ENCODE measurements at places on chromosomes 16 and 17.
A peak's percentile ranks its signal among the peaks of the same experiment; 100 is the strongest.

DNA sequence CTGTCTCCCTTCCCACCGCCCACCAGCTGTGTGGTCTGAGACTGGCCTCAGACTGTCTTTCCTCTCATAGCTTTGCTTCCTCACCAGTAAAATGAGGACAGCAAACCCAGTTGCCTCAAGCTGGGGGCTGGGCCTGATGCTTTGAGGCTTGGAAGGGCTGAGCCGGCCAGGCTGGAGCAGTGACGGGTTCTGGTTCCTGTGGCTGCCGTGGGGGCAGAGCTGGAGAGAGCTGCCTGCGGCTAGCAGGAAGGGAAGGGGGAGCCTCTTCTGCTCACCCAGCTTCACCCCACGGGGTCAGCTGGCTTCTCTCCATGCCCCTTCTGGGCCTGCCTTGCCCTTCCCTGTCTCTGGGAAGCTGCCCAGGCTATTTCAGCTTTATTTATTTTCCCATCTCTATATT is 23.7 kb downstream of the LASP1 start:
- DNase-seq = no peak

DNA sequence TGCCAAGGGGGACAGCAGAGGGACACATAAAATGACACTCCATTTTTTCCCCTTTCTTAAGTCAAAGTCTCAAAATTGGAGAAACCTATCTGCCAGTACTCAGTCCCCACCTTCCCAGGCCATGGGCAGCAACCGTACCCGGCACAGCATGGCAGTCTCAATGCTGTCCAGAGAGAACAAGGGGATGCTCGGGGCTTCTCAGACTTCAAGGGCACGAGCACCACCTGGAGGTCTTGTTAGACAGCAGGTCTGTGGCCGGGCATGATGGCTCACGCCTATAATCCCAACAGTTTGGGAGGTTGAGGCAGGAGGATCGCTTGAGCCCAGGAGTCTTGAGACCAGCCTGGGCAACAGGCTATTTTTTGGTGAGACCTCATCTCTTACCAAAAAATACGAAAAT is 3.2 kb downstream of the DNAH17 start:
- no peak for DNase-seq

DNA sequence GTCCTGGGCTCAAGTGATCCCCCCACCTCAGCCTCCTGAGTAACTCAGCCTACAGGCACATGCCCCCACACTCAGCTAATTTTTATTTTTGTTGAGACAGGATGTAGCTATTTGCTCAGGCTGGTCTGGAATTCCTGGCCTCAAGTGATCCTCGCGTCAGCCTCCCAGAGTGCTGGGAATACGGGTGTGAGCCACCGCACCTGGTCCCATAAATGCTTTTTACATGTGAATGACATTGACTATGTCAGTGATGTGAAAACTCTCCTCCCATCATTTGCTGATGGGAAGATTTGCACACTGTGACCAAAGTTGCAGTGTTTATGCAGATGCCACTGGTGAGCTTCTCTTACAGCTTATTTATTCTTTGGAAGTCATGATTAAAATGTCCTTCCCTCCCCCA is 15.0 kb downstream of the PLCD3 start:
- DNase-seq = no peak

GRCh38 chr16:47872225-47872624 is 283.6 kb downstream of the ABCC12 start:
- DNase-seq = no peak

- no peak for DNase-seq
Observed at GRCh38 chr16:31215287-31216162, 1.4 kb downstream of the PYDC1 start.

GRCh38 chr17:73947966-73948355 is 255.5 kb upstream of the RPL38 start:
- DNase-seq = no peak

GRCh38 chr16:66617728-66618127 is 13.2 kb downstream of the CMTM3 start:
- no peak for DNase-seq

GRCh38 chr17:73933871-73934270 is 269.6 kb upstream of the RPL38 start:
- no peak for DNase-seq

DNA sequence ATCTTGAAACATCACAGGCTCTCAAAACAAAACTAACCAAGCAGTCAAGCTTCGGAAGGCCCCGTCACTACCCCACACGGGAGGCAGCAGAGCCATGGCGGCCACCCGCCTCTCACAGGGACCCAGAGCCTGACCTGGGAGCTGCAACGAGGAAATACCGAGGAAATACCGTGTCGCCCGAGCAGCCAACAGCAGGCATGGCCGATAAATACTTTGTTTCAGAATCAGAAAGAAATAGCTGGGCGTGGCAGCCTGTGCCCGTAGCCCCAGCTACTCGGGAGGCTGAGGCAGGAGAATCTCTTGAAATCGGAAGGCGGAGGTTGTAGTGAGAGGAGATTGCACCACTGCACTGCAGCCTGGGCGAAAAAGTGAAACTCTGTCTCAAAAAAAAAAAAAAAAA is 6.9 kb downstream of the LMF1 start:
- DNase-seq = no peak

DNA sequence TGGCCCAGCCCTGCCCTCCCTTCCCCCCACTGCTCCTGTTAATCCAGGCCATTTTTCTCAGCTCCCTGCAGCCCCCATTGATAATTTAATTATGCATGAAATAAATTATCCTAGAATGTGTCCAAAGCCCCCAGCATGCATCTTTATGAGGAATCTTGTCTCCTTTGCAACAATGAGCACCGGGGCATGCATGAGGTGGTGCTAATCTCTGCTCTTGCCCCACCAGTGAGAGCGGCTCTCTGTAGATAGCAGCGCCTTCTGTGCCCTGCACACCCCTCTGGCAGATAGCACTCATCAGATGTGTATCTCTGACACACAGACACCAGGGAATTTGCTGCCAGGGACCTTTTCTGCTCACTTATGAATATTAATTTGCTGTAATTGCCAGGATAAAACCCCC is 140.2 kb upstream of the CDC42EP4 start:
- DNase-seq = no peak

- peak; percentile 66 for DNase-seq
Observed at GRCh38 chr16:2474877-2475412, at the start of gene TBC1D24. TBC1D24 (plus strand) TSS chr16:2475127; CDS start chr16:2496149, 21,022 bp downstream.

- DNase-seq = no peak
Observed at GRCh38 chr17:45905814-45906213, 11.5 kb downstream of the MAPT start.

DNA sequence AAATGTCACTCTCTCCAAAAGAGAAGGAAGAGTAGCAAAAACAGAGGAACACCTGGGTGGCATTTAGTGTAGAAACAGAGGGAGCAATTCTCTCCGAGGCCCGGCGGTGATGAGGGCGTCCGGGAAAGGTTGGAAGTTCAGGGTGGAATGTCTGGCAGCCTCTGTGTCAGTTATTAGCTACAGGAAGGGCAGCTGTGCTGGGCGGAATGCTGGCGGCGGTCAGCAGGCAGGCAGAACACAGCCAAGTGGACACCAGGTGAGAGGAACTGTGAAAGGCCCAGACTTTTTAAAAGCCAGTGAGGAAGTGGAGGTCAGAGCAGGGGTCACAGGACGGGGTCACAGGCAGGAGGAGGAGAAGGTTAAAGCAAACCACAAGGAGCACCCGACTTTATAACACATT is 238.1 kb downstream of the NTN1 start:
- DNase-seq = no peak
